Right ventricle myocardium superior (tissue), 1 donor: ENCODE measurements at places on chromosomes 13 and 19.

DNA sequence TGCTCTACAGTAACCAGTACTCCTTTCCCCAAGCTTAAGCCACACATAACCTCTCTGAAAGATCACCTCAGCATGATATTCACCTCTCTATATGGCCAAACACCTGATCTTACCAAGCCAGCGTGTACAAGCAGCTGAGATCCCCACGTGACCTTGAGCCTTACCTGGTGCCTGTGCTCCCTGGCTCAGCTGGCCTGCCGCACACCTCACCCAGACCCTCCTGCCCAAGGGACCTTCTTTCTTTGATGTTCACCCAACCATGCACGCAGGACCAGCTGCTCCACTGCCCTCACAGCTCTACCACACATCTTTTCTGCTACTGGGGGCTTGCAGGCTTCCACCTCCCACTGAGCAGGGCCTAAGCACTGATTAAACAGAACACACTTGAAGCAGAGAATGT is 9.0 kb downstream of the DHRS12 start:
- no peak for DNase-seq

GRCh38 chr13:76189882-76190519 is 553.9 kb downstream of the LMO7 start:
- peak; percentile 32 for DNase-seq

DNA sequence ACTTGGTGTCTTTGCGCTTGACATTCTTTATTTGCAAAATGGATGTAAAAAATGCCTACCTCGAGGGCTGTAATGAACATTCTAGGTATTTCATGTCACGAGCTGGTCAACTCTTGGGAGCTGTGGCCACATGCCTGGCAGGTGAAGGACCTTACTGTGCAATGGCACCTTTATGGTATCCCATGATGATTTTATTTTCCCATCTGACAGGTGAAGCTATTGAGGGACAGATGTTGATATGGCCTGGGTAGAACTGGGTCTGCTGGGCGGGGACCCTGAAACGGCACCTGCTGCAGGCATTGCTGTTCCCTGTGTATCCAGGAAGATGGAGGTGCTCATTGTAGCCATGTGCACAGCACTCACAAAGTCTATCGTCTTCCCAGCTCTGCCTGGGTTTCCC is 332.2 kb downstream of the TEX29 start:
- no peak for DNase-seq

GRCh38 chr19:39362682-39363657 is 20.7 kb downstream of the SAMD4B start:
- no peak for DNase-seq

- no peak for DNase-seq
These were observed 3.2 kb downstream of the CEBPA start for GRCh38 chr19:33299051-33299688.

GRCh38 chr19:2305452-2306280 is 2.3 kb downstream of the LINGO3 start:
- no peak for DNase-seq

GRCh38 chr19:16136185-16136999 is 7.1 kb upstream of the HSH2D start:
- DNase-seq = no peak

- DNase-seq = no peak
These were observed 55.0 kb downstream of the LATS2 start for GRCh38 chr13:21006141-21007005.

DNA sequence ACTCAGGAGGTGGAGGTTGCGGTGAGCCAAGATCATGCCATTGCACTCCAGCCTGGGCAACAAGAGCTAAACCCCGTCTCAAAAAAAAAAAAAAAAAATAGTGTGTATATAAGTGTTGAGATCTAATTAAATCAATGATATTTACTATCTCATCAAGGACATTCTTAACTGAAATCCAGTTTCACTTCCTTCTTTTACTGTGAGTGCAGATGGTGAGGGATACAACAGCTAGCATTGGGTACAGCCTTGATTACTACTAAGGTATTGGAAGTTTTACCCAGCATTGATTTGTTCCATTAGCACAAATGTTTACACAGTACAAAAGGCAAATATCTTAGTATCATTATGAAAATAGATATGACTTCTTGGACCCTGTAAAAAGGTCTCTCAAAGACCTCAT is 546.6 kb downstream of the KCTD12 start:
- DNase-seq = no peak

DNA sequence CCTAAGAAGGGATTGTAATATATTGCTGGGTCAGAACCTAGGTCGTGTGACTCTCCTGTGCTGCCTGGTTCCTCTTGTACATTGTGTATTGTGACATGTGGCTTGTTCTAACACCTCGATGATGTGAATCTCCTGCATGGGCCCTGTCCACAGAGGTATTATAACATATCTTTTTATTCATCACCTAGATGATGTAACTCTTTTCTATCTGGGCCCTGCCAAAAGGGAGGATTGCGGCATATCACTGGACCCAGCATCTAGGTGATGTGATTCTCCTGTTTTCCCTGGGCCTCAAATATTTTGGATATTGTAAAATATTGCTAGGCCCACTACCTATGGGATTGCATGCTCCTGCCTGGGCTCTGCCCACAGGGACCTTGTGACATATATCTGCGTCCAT is 33.4 kb upstream of the ZNF254 start:
- DNase-seq = no peak

DNA sequence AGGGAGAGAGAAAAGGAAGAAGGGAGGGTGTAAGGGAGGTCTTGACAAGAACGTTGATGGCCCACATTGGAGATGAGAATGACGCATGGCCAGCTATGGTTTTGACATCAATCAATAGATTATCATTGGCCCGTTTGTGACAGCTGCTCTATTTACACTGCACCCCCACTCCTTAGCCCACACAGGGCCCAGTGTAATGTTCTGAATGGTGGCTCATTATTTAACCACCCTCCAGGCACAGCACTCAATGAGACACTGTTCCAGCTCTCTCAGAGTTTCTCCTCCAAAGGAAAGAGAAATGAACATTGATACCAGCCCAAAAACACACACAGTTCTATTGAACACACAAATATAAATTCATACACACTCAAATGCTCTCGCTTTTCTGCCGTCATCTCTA is 173.0 kb upstream of the IPO5 start:
- no peak for DNase-seq

DNA sequence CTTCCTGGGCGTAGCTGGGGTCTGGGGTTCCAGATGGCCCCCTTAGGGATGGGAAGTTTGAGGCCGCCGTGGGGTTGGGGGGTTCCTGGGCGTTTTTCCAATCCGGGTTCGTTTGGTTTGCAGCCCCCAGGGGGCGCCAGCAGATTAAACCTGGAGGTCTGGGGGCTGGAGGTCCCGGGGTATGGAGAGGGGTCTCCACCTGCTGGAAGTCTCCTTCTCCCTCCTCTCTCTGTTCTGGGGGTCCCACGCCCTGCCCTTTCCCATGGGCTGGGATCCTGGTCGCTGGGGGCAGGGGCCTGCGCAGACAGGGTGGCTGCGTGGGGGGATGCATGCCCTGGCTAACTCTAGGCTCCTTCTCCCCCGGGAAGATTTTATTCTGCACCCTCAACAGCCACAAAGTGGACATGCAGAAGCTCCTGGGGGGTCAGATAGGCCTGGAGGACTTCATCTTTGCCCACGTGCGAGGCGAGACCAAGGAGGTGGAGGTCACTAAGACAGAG is 899 bp downstream of the GIPC3 start:
- DNase-seq = no peak

DNA sequence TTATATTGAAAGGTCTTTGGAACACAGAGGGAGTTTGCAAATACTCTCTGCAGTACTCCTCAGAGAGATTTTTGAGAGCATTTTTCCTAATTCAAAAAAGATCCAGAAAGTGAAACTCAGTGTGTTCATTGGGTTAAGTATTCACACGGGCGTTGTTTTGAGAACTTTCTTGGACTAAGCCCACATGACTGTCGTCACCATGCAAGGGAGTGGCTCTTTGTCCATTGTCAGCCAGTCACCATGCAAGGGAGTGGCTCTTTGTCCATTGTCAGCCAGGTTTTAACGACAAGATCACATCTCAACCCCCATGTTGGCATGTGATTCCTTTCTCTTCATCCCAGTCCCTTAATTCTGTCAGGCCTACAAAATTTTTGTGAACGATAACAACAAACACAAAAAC is 81.2 kb upstream of the STK24 start:
- no peak for DNase-seq

DNA sequence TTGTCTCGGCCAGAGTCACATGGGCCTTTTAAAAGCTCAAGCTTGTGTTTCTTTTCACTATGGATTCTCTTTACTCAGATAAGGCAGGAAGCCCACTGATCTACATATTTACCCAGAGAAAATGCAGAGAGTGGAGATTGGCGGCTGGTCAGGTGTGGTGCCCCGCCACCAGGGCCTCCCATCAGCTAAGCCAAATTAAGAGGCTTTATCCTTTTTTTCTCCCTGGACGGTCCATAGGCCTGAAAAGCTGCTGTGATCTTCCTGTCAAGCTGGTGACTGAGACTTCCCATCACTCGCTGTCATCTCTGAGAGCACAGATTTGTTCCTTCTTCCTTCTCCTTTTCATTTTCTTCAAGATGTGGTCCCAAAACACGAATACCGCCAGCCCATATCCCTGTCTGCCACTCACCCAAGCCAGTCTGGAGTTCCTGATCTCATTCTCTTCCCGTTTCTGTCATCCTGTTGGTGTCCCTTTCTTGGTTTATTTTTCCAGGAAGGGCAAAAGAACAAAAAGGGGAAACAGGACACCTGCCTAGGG is 1.9 kb downstream of the SAFB start:
- DNase-seq = no peak

- no peak for DNase-seq
These were observed 245.3 kb downstream of the IRS2 start for GRCh38 chr13:109541081-109541480.

DNA sequence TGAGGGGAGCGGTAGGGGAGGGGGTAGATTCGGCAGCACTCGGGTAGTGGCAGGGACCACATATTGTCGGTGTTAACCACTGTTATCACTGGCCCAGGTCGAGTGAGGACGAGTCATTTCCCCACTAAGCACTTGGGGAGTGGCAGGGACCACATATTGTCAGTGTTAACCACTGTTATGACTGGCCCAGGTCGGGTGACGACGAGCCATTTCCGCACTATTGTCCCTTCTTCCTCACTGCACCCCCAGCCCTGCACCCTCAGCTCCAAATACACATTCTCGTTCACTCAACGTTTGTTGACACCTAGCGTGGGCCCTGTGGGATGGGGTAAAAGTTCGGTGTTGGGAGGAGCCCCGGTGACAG is 467 bp upstream of the CLN5 start:
- peak; percentile 44 for DNase-seq

DNA sequence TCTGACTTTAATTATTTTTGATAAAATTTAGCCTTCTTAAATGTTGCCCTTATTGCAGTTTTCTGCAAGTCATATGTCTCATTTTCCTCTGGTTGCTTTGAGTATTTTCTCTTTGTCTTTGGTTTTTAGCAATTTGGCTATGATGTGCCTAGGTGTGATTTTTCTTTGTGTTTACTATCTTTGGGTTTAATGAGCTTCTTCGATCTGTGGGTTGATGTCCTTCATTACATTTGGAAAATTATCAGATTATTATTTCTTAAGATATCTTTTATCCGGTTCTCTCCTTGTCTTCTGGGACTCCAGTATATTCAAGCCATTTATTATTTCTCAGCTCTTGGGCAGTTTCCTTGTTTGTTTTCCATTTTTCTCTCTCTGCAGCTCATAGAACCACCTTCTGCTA is 39.0 kb downstream of the WASF3 start:
- DNase-seq = no peak

- DNase-seq = no peak
These were observed 32.2 kb downstream of the MTRF1 start for GRCh38 chr13:41231025-41231677.

- DNase-seq = no peak
These were observed 121.7 kb downstream of the NHLRC3 start for GRCh38 chr13:39159846-39160370.

DNA sequence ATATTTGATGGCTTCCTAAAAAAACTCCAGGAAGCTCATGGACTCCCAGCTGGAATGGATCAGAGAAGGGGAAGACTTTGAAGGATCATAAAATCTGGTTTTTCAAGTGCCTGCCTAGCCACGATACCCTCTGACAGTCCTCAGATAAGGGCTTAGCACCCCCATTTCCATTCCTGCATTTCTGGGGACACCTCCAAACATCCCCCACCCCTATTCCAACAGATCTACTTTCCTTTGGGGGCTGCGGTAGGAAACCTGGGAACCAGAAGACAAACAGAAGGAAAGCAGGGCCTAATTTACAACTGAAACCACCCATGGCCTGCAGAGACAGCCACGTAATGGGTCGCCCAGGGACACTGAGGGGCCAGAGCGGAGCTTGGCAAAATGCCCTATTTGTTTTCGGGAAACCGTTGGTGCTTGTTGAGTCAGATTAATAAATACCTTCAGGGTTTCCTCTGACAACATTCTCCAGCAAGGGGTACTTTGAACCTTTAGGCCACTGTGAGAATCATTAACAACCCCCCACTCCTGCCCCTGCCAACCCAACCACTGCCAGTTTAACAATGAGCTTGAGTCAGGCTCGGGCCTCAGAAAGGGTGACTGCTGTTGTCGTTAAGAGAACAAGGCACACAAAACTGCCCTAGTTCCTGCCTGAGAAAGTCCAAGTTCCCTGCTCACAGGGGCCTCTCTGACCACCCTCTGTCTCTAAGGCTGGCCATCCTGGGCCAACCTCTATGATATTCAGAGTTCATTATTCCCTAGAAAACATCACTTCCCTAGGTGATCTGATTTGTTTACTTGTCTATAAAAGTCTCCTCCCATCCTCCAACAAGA is 23.5 kb downstream of the RHPN2 start:
- no peak for DNase-seq

DNA sequence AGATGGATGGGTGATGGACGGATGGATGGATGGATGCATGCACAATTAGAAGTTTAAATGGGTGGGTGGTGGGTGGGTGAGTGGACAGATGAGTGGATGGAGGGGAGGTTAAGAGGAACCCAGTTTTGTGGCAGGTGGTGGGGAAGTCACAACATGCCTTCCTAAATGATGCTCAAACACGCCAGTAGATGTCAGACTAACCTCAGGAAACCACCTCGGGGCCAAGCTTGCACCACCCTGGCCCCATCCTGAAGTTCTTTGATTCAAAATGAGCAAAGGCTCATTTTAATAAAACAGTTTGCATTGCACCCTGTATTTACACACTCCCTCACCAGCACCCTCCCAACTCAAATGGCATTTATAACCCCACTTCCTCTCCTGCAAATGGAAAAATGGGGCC is 91.4 kb upstream of the CACNA1A start:
- no peak for DNase-seq

GRCh38 chr19:28264556-28264955 is 948.4 kb downstream of the UQCRFS1 start:
- no peak for DNase-seq

GRCh38 chr19:38719761-38720558 is 24.3 kb downstream of the CAPN12 start:
- no peak for DNase-seq

DNA sequence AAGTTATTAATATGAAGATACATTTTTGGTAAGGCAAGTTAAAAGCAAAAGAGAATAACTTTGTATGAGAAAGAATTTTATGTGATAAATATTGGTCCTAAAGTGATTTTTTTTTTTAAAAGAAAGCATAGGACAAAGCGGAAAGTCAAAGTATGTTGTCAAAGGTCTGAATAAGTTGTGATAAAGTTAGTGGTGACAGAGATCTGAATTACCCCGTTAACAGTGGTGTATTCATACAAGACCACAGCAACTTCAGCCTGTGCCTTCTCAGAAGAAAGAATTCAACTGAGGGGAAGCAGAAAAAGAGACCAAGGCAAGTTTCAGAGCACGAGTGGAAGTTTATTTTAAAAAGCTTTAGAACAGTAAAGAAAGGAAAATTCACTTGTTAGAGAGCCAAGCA is 19.0 kb upstream of the ZNF566 start:
- DNase-seq = no peak

GRCh38 chr19:46466536-46467196 is 4.7 kb downstream of the PNMA8A start:
- peak; percentile 57 for DNase-seq
